ENCODE measurements at places on chromosomes 5 and 9.

- no peak for DNase-seq
Measured at GRCh38 chr5:40166802-40167201, 512.9 kb upstream of the PTGER4 start.

- DNase-seq: no peak
Measured at GRCh38 chr5:45694255-45694814, 1.8 kb downstream of the HCN1 start.

DNA sequence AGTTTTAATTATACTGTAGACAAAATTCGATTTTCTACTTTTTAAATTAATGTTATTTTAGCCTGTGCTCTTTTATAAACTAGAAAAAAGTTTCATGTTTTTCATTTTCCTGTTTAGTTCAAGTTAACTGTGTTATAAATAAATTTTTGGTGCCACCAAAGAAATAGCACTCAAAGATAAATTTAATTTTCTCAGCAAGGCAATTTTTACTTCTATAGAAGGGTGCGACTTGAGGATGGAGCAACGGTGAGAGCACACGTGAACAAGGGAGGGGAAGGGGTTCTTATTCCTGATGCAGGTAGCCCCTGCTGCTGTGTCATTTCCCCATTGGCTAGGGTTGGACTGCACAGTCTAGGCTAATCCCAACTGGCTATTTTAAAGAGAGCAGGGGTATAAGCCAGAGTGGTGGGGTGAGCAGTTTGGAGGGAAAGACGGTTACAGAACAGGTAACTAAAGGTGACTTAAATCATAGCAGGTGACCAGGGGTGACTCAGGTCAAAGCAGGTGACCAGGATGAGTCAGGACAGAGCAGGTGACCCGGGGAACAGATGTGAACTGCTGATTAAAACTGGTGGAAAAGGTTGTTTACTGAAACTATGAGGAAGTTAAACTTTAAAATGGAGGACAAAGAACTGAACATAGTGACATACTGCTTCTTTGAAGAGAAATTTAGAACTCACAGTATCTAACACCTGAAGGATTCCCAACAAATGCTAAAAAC lies 104.6 kb upstream of the GPBP1 start:
- no peak for DNase-seq

DNA sequence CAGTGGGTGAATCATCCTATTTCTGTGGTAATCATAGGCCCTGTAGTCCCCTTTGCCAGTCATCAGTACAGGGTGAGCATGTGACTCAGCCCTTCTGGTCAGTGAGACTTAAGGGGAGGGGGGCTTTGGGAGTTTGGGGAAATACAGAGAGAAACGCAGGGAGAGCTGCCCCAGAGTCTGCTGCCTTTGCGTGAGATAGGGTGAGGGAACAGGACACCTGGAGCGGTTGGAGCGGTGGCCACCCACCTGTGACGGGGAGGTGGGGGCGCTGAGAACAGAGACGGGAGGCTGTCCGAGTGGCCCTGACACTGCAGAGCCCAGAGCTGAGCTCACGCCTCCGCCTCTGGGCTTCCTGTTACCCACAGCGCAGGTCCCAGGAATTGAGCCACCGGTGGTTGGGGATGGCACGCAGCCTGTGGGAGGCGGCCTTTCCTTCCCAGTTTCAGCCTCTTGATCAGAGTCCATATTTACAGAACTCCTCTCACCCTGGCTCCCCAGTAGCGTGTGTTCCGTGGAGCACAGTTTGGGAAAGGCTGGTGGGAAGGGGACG lies 92.0 kb upstream of the ERCC6L2 start:
- no peak for DNase-seq

- no peak for DNase-seq
Measured at GRCh38 chr5:138444774-138445546, 6.1 kb downstream of the REEP2 start.

- no peak for DNase-seq
Measured at GRCh38 chr5:59648038-59648831, 245.3 kb downstream of the PDE4D start.

Data from activated CD8-positive, alpha-beta memory T cell treated with anti-CD3 and anti-CD28 coated beads for 1 hour (primary cell).